Naive thymus-derived CD4-positive, alpha-beta T cell (primary cell): ENCODE measurements at places on chromosomes 11 and 22.

- DNase-seq: no peak
These were observed 2.2 kb upstream of the ZFTA start for GRCh38 chr11:63770763-63771162.

DNA sequence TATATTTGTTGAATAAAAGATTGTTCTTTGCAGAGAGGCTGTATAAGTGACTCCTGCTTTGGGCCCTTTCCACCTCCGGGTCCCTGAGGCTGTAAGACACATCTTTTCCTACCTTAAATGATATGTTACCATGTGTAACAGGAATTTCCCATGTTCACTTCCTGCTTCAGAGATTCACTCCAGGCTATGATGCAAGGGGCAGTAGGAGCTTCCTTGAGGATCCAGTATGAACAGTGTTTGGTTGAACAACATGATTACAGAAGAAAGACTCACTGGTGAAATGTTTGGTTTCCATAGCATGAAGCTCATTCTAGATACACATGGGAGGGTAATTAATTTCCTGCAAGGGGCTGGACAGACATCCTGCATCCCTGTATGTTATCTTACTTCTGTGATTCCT is 25.6 kb upstream of the ZDHHC13 start:
- DNase-seq: no peak

DNA sequence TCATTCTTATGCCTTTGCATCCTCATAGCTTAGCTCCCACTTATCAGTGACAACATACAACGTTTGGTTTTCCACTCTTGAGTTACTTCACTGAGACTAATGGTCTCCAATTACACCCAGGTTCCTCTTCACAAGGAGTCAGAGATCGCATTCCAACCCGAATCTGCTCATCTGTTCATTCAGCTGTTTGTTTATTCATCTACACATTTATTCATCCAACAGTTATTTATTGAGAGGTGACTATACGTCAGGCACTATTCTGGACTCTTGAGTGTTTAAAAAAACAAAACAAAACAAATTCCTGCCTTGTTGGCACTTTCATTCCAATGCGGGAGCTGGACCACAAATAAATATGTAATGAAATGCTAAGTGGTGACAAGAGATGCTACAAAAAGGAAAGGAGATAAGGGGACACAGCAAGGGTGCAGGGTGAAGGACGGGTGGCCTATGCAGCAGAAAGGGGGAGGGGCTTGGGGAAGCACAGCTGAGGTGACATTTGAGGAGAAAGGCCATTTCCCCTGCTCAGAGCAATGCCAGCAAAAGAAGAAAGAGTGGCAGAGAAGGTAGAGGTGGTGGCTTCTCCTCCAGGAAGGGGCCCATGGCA is 393.8 kb upstream of the SYN3 start:
- DNase-seq: no peak

- no peak for DNase-seq
These were observed 29.4 kb downstream of the CCDC90B start for GRCh38 chr11:83256602-83257340.

- no peak for DNase-seq
These were observed 24.9 kb downstream of the ZBTB16 start for GRCh38 chr11:114084414-114084813.

- DNase-seq: no peak
These were observed 4.3 kb upstream of the RGL4 start for GRCh38 chr22:23686416-23687024.

- DNase-seq: no peak
These were observed 657 bp downstream of the IGHMBP2 start for GRCh38 chr11:68904248-68904847.

DNA sequence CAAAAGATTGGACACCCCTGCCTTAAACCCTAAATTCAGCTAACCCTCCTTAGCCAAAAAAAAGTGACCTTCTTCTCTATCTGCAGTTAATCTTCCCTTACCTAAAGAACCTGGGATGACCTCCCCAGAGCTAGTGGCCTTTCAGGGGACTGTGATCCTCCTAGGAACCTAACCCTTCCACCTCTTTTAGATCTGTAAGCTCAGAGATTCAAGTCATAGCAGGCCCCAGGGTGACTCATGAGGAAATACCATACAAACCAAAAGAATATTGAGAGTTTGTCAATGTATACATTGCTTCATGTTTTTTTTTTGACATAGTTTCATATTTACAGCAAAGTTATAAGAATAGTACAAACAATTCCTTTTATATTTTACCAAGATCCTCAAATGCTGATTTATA is 38.3 kb upstream of the CXCR5 start:
- DNase-seq: no peak

DNA sequence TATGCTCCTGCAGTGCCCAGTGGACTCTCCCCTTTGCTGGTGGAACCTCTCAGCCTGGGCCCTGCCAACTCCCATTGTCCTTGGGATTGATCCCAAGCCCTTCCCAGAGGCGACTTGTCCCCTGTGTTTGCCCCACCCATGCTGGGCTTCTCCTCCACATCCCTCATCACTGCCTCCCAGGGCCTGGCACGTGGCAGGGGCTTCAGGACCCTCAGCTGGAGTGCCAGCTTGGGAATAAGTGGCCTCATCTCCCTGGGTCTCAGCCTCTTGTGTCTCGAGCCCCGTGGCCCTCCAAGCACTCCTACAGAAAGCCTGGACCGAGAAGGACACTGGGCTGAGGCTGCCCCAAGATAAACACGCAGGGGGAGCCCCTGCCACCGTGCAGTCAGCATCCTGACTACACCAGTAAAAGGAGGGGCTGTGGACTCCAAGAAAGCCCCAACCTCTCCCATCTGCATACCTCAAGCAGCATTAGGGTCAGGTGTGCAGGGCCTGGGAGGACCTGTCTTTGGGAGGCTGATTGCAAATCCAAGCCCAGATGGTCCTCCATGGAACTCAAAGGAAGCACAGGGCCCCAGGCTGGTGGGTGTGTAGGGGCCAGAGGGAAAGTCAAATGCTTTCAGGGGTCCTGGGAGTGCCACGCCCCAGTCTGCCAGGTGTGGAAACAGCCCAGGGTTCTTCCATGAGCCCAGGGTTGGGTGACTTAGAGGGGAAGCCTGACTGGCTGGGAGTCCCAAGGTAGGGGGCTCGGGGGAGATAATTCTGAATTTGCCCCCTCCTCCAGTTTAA is 9.5 kb upstream of the GNAZ start:
- no peak for DNase-seq

GRCh38 chr11:45176996-45177395 is 30.6 kb downstream of the PRDM11 start:
- DNase-seq: no peak

GRCh38 chr22:30605449-30606110 is 1.4 kb upstream of the TCN2 start:
- peak; percentile 27 for DNase-seq

- no peak for DNase-seq
These were observed 108.5 kb downstream of the CD44 start for GRCh38 chr11:35247428-35247827.

DNA sequence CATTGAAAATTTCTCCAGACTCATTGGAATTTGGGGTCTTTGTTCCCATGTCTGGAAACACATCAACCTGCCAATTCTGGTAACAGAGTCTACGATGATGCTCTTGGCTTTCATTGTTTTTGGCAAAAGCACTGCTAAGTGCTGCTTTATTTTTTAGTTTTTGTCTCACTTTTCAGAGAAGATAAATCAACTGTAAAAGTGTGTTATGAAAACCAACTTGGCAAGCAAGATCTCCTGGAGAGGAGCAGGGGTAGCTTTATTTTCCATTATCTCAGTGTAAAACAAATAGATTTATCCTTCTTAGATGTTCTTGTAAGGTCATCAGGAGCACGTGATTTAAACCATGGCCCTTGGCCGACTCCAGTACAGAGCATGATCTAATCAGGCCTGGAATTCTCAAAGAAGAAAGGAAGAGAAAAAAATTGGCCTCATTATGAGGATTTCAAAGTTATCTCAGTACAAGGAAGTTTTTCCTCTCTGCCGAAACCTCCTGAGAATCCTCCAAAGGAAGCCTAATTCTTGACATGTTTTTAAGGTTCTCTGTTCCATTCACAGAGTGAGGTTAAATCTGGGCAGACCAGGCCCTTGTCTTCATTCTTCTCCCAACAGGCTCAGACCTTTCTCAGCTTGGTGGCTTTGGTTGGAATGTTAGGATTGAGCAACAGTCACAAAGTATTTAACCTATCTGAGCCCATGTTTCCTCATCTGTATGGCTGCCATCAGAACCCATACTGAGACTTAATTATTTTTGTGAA is 16.4 kb upstream of the PAMR1 start:
- no peak for DNase-seq

DNA sequence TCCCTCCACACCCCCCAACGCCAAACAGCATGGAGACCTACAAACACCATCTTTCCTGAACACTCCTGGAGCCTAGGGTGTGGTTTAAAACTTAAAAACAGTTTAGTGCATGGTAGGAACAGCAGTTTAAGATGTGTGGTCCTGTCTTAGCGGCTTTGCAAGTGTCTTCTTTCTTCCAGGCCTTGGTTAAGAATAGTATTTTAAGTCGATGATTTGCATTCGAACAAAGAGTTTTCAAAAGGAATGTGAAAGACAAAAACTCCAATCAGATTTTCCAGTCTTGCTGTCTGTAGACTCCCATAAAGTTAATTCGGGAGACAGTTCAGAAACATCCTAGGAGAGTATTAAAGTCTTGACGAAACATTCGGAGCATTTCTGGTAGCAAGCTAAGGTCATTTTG is 3.7 kb downstream of the FGF4 start:
- DNase-seq: no peak
